Regular cardiac myocyte (primary cell): ENCODE measurements at places on chromosomes 6 and 20. TPM values are rescaled to one million over a fixed set of nuclear protein-coding genes. Genes with fewer than 3 reads are reported as not detected.

The SLC17A1 gene
- total RNA-seq, result not detected in 2 replicates

The CD40 gene
- 5.8 and 14.9 TPM in 2 replicates for total RNA-seq

The ZNF334 gene
- 2.5 and 3.1 TPM in 2 replicates for total RNA-seq

The NKAPL gene
- 2.1 and 3.1 TPM in 2 replicates for total RNA-seq

The RIPOR2 gene
- total RNA-seq, result 0.19 and 1.1 TPM in 2 replicates

The ECT2L gene
- total RNA-seq, result under 0.01 TPM in 1 of 2 replicates, not detected in the other

The KIAA1586 gene
- total RNA-seq, result 13.8 and 19.2 TPM in 2 replicates

The SEMG1 gene
- not detected in 2 replicates for total RNA-seq

The ADGRB3 gene
- under 0.01 TPM in 1 of 2 replicates, not detected in the other for total RNA-seq

The TMEM151B gene
- not detected in 2 replicates for total RNA-seq

The BMP2 gene
- total RNA-seq, result 4.8 and 6.7 TPM in 2 replicates

The IL20RA gene
- total RNA-seq, result under 0.01 and 0.28 TPM in 2 replicates

The BMP6 gene
- total RNA-seq, result 22.0 and 47.4 TPM in 2 replicates

The WFDC10B gene
- not detected in 2 replicates for total RNA-seq

The CFB gene
- 5.8 and 65.1 TPM in 2 replicates for total RNA-seq

The SLC24A3 gene
- 0.77 and 1.4 TPM in 2 replicates for total RNA-seq

The THBS2 gene
- total RNA-seq, result 629 and 1,580 TPM in 2 replicates

The HINT3 gene
- total RNA-seq, result 18.0 and 36.9 TPM in 2 replicates

The CTAGE9 gene
- total RNA-seq, result not detected in 2 replicates

The HTR1B gene
- total RNA-seq, result under 0.01 TPM in 1 of 2 replicates, not detected in the other

The PSMF1 gene
- total RNA-seq, result 17.2 and 26.5 TPM in 2 replicates

The SPATA25 gene
- 0.19 and 0.28 TPM in 2 replicates for total RNA-seq

The HTR1E gene
- not detected in 2 replicates for total RNA-seq

The PRR3 gene
- 4.4 and 5.9 TPM in 2 replicates for total RNA-seq

The CCN2 gene
- 233 and 323 TPM in 2 replicates for total RNA-seq

The TREML4 gene
- total RNA-seq, result not detected in 2 replicates

The HAO1 gene
- not detected in 2 replicates for total RNA-seq

The HLA-DPB1 gene
- total RNA-seq, result 22.3 and 26.8 TPM in 2 replicates

The PRR18 gene
- total RNA-seq, result not detected in 2 replicates

The SLC16A10 gene
- total RNA-seq, result not detected in 2 replicates

The TJAP1 gene
- total RNA-seq, result 7.6 and 9.0 TPM in 2 replicates

The FAM184A gene
- total RNA-seq, result 0.19 and 0.85 TPM in 2 replicates

The OARD1 gene
- total RNA-seq, result 8.2 and 13.0 TPM in 2 replicates

The HNF4A gene
- under 0.01 and 0.19 TPM in 2 replicates for total RNA-seq

The PTPN1 gene
- 22.3 and 34.1 TPM in 2 replicates for total RNA-seq

The HLA-DMA gene
- 2.1 and 6.2 TPM in 2 replicates for total RNA-seq

The RIMS1 gene
- total RNA-seq, result 17.1 and 39.5 TPM in 2 replicates

The TMEM74B gene
- under 0.01 TPM in 1 of 2 replicates, not detected in the other for total RNA-seq

The PRL gene
- not detected in 2 replicates for total RNA-seq

The EZR gene
- total RNA-seq, result 55.8 and 127 TPM in 2 replicates

The TUBE1 gene
- 17.8 and 33.3 TPM in 2 replicates for total RNA-seq

The BIRC7 gene
- total RNA-seq, result under 0.01 and 0.28 TPM in 2 replicates
